ENCODE measurements at places on chromosomes 13 and 19.

GRCh38 chr19:29285187-29285687 is 72.3 kb upstream of the UQCRFS1 start:
- DNase-seq = no peak

DNA sequence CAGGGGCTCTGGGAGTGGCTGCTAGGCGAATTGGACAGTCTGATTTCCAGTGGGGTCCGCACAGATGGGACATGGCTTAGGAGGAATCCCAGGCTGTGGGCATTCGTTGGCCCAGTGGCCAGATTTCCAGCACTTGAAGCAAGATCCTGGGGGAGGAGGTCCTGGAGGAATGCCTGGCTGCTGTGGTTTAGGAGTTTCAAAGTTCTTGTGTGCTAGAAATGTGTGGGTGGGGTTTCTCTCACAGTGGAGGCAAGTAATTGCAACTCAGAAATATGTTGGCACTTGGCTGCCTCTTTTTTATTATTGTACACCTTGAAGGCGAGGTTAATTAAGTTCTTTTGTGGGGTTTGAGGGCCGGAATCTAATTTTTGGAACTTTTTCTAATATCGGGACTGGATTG is 17.1 kb downstream of the IGFL3 start:
- DNase-seq = no peak

- DNase-seq = no peak
Measured at GRCh38 chr13:99661791-99662190, 160.5 kb downstream of the TM9SF2 start.

- DNase-seq = no peak
Measured at GRCh38 chr13:76804801-76805200, 81.4 kb downstream of the KCTD12 start.

- no peak for DNase-seq
Measured at GRCh38 chr13:48158290-48158689, 63.4 kb upstream of the MED4 start.

All from NCI-H1436 (cell line).